Breast epithelium (tissue), 4 donors: ENCODE measurements at places on chromosomes 7 and 10. TPM values are rescaled to one million over a fixed set of nuclear protein-coding genes. Genes with fewer than 3 reads are reported as not detected.

Gene CALCR
- total RNA-seq: 0.80 TPM

Gene ATRNL1
- total RNA-seq: 2.9 TPM

Gene CYP26C1
- not detected for total RNA-seq

Gene RPEL1
- not detected for total RNA-seq

Gene DGKI
- total RNA-seq: 2.9 TPM

Gene MRLN
- not detected for total RNA-seq

Gene TAS2R41
- total RNA-seq: 0.66 TPM

Gene NYAP1
- 0.48 TPM for total RNA-seq

Gene CCDC7
- total RNA-seq: 46.7 TPM

Gene NPC1L1
- total RNA-seq: 0.33 TPM

Gene GATA3
- total RNA-seq: 0.48 TPM

Gene ASIC3
- 2.3 TPM for total RNA-seq

Gene GRID2IP
- 0.33 TPM for total RNA-seq

Gene ZP3
- 2.0 TPM for total RNA-seq

Gene EXOC4
- total RNA-seq: 88.3 TPM

Gene MUC12
- total RNA-seq: 5.2 TPM

Gene ASB15
- not detected for total RNA-seq

Gene IL6
- 55.3 TPM for total RNA-seq

Gene TRIM74
- 0.98 TPM for total RNA-seq

Gene CASTOR2
- total RNA-seq: 8.8 TPM

Gene C10orf53
- not detected for total RNA-seq

Gene TRIL
- 8.3 TPM for total RNA-seq

Gene DNTT
- total RNA-seq: not detected

Gene RBM20
- total RNA-seq: 1.6 TPM

Gene SH3PXD2A
- 14.3 TPM for total RNA-seq

Gene PKD2L1
- total RNA-seq: 0.32 TPM

Gene TFR2
- not detected for total RNA-seq

Gene HDAC9
- 27.5 TPM for total RNA-seq

Gene AS3MT
- 5.6 TPM for total RNA-seq

Gene CDNF
- total RNA-seq: 5.1 TPM

Gene PAPOLB
- total RNA-seq: 0.48 TPM

Gene TUBB8
- 0.59 TPM for total RNA-seq

Gene CELF2
- total RNA-seq: 40.0 TPM

Gene THSD7A
- 4.4 TPM for total RNA-seq

Gene TMEM248
- 119 TPM for total RNA-seq

Gene DYDC2
- total RNA-seq: not detected

Gene HMX2
- not detected for total RNA-seq

Gene ERVW-1
- not detected for total RNA-seq

Gene NUTM2D
- total RNA-seq: 2.4 TPM

Gene CDC14C
- not detected for total RNA-seq

Gene MBL2
- not detected for total RNA-seq

Gene KLF6
- total RNA-seq: 347 TPM

Gene VWDE
- not detected for total RNA-seq

Gene SPDYE16
- 0.73 TPM for total RNA-seq

Gene IGFBP3
- 163 TPM for total RNA-seq

Gene EIF4H
- 199 TPM for total RNA-seq

Gene LIPF
- total RNA-seq: not detected

Gene H2AZ2
- 140 TPM for total RNA-seq

Gene TMEM213
- 2.3 TPM for total RNA-seq

Gene SLIT1
- 0.44 TPM for total RNA-seq

Gene NKX1-2
- total RNA-seq: 0.33 TPM

Gene KLF14
- 0.80 TPM for total RNA-seq

Gene ZNF786
- 2.7 TPM for total RNA-seq
